ENCODE measurements at places on chromosomes 1 and 21. TPM values are rescaled to one million over a fixed set of nuclear protein-coding genes. Genes with fewer than 3 reads are reported as not detected.

Gene ZNF593OS
- total RNA-seq, result not detected

Gene S100A9
- 77.5 TPM for total RNA-seq

Gene ATP1A4
- total RNA-seq, result 8.3 TPM

Gene IFNAR2
- total RNA-seq, result 16.6 TPM

Gene NUDT4B
- 3.7 TPM for total RNA-seq

Gene CSDE1
- 504 TPM for total RNA-seq

Gene PLK3
- 4.7 TPM for total RNA-seq

Gene TSPAN1
- 7.9 TPM for total RNA-seq

Gene CD1B
- total RNA-seq, result not detected

Gene CYP2J2
- 14.2 TPM for total RNA-seq

Gene TINAGL1
- total RNA-seq, result 94.1 TPM

Gene OVAAL
- total RNA-seq, result 0.26 TPM

Gene ZNF683
- total RNA-seq, result not detected

Measured in urinary bladder (tissue), 4 donors.